ENCODE measurements at places on chromosomes 7 and 10.
A peak's percentile ranks its signal among the peaks of the same experiment; 100 is the strongest.

DNA sequence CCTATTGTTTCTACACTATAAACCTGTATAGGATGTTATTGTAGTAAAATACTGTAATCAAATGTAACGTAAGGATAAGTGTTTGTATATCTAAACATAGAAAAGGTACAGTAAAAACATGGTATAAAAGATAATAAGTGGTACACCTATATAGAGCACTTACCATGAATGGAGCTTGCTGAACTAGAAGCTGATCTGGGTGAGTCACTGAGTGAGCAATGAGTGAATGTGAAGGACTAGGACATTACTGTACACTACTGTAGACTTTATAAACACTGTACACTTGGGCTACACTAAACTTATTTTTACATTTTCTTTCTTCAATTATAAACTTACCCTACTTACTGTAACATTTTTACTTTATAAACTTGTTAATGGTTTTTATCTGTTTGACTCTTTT, 732.9 kb upstream of the LRRN3 start:
- DNase-seq, result no peak

DNA sequence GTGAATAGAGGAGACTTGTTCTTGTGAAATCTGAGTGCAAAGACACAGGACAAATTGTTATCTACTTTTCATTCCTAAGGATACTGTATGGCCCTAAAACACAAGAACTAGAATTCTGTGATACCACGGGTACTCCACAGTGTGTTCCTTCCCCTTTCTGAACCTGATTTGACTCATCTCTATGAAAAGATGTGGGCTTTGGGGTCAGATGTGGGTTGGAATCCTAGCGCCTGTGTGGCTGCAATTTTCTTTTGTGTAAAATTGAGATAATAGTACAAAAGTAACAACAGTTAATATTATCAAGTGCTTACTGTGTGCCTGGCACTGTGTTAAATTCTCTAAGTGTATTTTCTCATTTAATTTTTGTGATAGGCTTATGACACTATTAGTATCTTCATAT, 8.1 kb downstream of the SRGN start:
- DNase-seq, result peak; percentile 14

GRCh38 chr10:118369641-118370205, 27.6 kb upstream of the FAM204A start:
- no peak for DNase-seq

DNA sequence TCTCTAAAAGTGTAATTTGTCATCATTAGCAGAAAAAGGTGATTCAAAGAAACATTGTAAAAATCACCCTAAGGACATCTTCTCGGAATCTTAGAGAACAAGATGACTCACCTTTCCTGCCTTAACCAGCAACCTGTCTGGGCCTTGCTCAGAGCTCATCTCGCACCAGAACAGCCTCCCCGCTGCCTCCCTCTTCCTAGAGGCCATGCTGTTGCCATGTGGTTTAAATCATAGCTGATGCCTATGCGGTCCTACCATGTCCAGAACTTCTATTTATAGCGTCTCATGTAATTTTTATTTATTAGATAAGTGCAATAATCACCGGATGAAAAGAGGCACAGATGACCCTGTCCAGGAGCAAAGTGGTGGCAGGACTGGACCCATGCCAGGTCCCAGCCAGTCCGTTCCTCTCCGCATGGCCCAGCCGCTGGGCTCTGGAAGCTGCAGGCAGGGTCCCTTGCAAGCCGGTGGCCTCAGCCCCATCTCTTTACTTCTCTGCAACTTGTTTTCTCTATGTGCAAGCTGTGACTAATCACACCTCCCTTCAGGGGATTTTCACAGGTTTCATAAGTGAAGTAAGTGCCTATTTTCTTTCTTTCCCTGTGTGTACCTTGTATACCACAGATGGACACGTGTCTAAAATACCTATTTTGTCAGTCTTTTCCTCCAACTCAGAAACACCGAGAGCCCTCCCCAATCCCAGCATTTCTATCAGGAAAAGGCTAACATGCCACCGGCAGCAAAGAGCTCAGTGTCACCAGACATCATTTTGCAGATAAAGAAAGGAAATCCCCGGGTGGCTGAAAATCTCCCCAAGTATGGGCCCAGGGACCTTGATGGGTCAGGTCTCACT, 27.1 kb downstream of the KLF6 start:
- DNase-seq, result peak; percentile 79

GRCh38 chr10:13707156-13707881, 120.6 kb downstream of the PRPF18 start:
- DNase-seq, result peak; percentile 6

- DNase-seq, result no peak
These were observed 6.3 kb upstream of the HBP1 start for GRCh38 chr7:107162475-107162874.

DNA sequence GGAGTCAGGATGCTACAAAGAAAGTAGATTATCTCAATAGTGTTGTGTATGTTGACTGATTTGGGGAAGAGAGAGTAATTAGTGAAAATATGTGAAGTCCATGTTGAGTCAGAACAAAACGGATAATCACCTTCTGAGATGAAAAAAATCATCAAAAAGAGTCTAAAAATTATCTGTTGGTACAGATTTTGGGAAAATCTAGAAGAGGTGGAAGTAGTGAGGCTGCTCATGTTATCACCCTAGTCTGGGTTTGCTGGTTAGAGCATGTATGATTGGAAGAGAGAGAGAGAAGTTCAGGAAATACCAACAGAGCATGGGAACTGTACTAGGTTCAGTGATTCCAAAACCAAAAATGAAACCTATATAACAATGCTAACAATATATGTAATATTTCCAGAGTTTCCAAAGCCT, 12.3 kb downstream of the RPA3 start:
- DNase-seq, result no peak

GRCh38 chr7:140595468-140596092, 45.0 kb downstream of the DENND2A start:
- no peak for DNase-seq

- DNase-seq, result no peak
These were observed 259.5 kb upstream of the VWC2 start for GRCh38 chr7:49513911-49514310.

- DNase-seq, result no peak
These were observed 70.0 kb downstream of the MALSU1 start for GRCh38 chr7:23369100-23369499.

GRCh38 chr10:84375011-84375410, 46.6 kb downstream of the CCSER2 start:
- DNase-seq, result peak; percentile 72

DNA sequence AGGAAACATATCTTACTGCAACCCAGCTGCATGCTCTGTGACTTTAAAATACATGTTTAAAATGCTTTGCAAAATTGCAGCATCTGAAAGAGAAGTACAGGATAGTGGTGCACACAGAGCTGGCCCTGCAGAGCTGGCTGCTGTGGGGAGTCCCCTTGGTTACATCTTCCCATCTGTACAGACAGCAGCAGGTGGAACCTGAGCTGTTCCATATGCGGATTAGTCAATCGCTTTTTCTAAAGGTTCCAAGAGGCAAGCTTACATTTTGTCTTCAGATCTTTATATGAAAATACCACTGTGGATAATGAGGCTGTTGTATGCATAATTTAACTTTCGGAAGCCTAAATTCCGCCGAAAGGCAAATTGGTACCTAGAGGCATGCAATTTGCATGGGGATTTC, 444.1 kb downstream of the NRG3 start:
- no peak for DNase-seq

GRCh38 chr7:124152859-124153692, 120.2 kb upstream of the TMEM229A start:
- no peak for DNase-seq

DNA sequence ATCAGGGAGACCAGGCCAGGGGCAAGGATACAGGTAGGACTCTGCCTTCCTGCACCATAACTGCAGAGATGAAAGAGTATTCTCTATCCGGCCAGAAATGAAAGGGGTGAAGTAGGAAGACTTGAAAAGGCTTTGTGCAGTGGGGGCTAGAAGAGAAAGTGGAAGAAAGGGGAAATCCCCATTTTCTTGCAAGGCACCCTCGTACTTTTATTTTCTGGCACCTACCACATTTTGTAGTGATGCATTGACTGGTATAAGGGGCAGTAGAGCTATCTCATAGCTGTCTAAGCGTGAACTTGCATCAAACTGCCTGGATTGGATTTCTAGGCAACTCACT, 752 bp upstream of the CAMK2G start:
- peak; percentile 83 for DNase-seq

DNA sequence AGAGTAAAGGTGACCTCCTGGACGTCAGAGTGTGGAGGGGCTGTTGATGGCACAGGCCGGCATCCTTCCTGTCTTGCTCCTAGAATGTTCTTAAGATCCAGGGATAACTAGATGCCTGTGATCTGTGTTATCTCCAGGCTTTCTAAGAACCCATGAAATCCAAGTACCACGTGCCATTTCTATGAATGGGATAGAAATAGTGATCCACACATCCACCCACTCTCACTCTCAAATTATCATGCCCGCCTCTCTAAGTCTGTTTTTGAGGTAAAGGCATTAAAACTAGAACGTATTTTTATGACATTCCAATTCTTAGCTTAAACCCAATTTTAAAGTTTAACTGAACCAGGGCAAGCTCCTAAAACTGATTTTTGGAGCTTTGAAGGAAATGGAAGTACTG, 622.5 kb downstream of the PARD3 start:
- no peak for DNase-seq

DNA sequence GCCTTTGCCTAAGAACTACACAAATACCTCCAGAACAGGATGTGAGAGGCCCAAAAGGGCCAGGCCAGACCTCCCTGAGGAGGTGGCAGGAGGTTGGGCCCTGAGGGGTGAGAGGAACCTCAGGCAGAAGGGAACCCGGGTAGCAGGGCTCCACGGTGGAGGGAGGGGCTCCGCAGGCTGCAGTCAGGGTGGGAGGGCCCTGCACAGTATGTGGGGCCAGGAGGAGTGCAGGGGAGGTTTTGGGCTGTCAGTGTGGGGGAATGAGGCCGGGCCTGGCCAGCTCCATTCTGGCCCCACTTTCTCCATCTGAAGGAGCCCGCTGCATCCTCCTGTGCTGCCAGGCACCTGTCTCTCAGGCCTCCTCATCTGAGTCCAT, 25.9 kb downstream of the DNAJB12 start:
- DNase-seq, result no peak

- no peak for DNase-seq
These were observed 111.7 kb downstream of the PDGFA start for GRCh38 chr7:407721-408539.

DNA sequence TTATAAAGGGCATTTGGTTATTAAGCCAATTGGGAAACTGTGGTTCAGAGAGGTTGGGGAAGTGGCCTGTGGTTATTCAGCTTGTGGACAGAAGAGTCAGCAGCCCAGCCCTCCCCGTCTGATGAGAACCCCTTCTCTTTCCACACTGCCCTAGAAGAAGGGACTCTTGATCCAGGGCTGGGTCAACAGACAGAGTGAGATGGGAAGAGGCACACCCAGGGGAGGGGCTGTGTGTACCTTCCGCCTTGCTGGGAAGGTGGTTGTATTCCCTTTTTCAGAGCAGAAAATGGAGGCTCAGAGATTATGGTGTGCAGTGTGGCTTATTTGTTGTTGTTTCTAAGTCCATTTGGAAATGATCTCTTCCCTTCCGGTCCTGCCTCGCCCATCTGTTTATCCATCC, 103.4 kb downstream of the GRK5 start:
- DNase-seq, result no peak

GRCh38 chr7:69550991-69551390, 47.3 kb upstream of the AUTS2 start:
- DNase-seq, result no peak

DNA sequence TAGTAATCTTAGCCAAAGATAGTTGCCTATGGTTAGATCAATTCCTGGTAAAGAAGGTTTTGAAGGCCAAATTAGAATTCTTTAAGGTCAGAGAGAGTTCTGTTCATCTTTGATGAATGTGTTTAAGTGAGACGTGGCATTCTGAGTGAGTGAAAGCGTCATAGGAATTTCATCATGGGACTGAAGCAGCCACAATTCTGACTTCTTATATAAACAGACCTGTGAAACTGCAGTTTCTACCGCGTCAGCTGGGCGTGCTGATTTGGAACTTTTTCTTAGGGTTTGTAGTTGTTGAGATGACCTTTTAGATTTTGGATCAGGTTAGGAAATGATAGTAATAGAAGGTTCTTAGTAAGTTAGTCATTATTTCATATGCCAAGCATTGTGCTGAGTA, 103.8 kb downstream of the CNNM2 start:
- DNase-seq, result no peak

DNA sequence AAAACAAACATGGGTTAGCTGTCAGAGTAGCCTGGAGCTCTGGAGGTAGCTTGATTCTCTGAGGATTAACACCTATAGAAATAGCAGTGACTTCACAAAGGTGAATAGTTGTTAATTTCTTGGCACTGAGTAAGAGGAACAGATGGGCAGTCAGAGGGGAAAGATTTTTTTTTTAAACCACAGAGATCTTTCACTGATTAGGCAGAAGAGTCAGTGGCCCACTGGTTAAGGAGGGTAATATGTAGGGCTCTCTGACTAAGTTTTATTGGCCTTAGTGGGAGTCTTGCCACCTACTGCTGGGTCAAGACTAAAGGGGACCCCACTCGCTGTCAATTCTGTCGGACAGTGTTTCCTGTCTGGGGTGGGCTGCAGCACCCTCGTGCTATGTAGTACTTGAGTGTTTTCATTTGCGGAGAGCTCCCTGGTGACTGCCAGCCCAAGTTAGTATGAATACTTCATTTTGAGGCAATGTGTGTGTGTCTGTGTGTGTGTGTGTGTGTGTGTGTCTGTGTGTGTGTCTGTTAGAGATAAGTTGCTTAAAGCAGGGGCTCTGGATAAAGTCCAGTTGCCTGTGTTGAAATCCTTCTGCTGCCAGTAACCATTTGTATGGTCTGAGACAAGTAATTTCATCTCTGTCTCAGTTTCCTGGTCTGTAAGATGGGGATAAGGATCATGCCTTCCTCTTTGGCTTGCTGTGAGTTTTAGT, 145.2 kb downstream of the ARID5B start:
- DNase-seq, result peak; percentile 66
